GDM1 (cell line): ENCODE measurements at places on chromosomes 11 and 22.

- no peak for DNase-seq
These were observed 36.4 kb downstream of the MAP6 start for GRCh38 chr11:75632450-75632849.

DNA sequence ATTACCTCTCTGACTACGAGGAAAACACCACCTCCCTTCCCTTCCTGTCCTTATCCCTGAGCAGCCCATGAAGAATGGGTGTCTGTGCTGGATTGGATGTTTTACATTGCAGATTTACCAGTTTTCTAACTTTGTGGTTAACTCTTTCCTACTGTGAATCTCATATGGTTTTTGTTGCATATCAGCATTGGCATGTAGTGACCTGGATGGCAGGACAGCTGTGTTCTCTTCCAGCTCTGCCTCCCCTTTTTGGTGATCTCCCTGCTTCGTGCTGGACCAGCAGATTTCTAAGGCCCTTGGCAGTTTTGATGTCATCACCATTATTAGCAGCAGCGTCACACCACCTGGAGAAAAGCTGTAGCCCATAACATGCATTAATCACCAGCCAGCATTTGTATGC, 26.7 kb downstream of the OR6Q1 start:
- DNase-seq: no peak

DNA sequence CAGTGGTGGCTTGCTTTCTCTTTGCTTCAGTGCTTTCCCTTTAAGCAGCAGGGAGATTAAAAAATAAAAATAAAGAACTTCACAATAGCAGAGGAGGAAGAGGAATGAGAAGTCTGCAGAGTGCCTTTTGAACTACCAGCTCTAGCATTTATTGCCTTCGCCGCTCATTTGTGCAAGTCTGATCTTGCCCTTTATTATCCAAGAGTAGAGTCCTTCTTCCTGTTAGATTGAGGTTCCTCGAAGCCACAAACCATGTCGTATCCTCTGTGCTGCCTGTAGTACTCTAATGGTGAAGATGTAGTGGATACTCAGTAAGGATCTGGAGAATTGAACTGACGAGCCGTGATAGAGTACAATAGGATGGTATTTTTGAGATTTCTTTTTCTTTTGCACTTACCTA, 101.2 kb upstream of the RAG2 start:
- peak; percentile 63 for DNase-seq

DNA sequence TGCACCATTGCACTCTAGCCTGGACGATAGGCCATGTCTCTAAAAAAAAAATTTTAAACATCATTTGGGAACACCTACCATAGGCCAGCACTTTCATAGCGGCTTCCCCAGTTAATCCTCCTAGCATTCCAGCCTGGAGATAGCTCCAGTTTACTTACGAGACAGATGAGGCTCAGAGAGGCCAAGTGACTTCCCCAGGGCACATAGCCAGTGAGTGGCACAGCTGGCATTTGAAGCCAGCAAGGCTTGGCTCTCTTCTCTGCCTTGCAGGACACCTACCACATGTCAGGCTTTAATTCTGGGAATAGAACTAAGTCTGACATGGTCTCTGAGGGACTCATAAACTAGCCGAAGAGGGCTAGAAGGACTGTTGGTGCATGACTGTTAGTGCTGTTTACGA, 4.9 kb upstream of the TAGLN start:
- no peak for DNase-seq

- no peak for DNase-seq
These were observed 124.7 kb upstream of the APOA1 start for GRCh38 chr11:116962108-116962507.

GRCh38 chr11:70729949-70730348, 331.6 kb downstream of the CTTN start:
- no peak for DNase-seq

DNA sequence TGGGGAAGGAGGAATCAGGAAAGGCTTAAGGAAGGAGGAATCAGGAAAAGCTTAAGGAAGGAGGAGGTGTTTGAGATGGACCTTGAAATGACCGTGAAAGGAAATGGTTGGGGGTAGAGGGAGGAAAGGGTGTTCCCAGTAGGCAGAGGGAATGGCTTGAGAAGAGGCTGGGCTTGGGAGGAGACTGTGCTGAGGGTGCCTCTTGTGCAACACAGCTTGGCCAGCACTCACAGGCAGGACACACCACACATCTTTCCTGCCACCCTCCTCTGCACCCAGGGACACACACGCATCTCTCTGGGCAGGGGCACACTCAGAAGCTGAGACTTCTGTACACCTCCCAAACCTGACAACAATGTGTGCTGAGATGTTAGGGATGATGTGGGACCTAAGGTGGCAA, 151.4 kb downstream of the FBXO7 start:
- no peak for DNase-seq

DNA sequence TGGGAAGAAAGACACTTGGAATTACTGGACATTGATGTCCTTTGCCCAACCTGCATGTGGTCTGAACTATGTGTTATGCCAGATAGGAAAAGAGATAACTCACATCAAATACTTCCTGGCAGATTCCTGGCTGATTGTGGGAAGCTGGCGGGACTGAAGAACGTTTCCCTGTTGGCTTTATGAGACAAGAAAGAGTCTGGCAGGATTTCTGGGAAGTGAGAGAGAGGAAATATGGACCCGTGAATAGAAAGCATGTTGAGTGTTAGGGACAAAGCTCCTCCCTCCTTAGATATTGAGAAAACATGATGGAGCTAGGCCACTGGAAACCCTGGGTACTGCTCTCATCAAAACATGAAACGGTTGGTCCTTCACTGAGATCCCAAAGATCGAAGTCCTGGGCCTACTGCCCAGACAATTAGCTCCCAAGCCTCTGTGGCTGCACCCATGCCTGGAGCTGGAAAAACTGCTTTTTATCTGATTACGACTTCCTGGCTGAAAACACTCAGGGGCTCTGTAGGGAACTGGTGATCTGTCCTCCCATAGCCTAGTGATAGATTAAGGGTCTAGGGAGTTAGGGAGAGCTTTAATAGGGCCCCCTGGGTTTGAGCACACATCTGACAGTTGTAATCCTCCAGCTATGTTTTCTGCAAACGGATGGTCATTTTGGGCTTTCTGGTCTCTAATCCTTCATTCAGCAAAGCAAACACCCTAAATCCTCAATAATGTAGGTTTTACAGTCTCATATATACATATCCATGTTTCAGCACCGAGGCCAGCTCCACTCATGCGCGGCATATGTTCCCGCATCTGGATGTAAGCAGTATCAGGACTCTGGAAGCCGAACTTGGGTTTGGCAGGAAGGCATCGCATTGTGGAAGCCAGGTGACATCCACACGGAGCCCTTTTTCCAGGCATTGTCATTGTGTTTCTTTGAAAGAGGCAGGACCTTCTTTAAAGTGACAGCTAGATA, 6.1 kb upstream of the B3GAT1 start:
- no peak for DNase-seq

DNA sequence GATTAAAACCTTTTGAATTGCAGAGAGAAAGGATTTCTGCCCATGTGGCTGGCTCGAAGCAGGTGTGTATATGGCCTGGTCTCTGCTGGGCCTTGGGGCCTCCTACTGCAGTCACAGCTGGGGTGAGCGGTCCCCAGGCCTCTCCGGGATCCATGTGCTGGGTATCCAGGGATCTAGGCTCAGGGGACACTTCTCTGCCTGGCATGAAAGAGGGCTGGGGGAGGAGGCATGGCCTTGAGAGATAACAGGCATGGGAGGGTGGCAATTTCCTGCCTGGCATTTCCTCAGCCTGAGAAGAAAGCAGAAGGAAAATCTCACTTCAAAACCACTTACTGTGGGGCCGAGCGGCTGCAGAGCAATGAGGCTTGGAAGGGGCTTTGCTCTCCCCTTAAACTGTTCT, 20.3 kb upstream of the PARVG start:
- DNase-seq: peak; percentile 70
